ENCODE measurements at places on chromosomes 5 and 9.

DNA sequence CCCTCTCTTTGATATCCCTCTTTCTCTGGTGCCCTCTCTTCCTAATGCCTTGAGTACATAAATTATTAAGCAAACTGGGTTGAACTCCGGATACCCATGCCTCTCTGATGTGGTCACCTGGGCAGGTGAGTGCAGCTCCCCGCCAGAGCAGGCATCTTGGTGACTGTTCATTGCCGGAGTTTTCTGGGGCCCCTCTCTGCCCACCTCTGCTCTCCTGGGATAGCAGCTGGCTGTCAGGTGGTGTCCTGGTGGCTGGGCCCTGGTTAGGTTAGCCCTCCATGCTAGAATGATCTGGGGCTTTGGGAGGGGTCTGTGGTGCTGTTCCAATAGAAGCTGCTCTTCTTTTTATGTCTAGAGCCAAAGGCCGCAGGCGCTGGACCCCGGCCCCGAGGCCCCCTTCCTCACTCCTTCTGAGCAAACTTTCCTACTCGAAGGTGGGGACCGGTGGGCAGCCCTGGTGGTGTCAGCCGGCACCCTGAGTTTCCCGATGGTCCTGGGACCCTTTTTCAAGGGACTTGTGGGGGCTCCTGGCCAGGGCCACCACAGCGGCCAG is 4.9 kb upstream of the SCGB3A1 start:
- no peak for DNase-seq

GRCh38 chr9:33785914-33786313 is 9.4 kb upstream of the PRSS3 start:
- DNase-seq = no peak

DNA sequence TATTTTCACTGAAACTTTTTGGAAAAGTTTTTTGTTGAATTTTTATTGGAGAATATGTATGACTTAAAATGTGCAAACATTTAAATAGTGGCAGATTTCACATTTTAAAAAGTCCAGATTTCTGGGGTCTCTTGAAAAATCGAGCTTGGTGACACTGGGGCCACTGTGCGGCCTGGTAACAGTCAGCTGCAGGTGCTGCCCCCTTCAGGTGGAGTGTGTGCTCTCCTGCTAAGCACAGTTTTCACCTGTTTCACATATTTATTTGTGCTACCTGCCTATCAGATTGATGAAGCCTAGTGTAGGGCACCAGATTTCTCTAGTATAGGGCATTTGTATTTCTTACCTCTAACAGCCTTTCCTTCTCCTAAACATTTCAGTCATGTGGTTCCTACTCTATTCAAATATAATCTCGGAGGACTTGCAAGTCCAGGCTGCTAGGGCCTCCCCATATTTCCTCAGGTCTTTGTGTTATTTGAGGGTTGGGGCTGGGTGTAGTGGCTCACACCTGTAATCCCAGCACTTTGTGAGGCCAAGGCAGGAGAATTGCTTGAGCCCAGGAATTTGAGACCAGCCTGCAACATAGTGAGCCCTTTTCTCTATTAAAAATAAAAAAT is 95.8 kb upstream of the KLF9 start:
- DNase-seq = peak; percentile 52

- no peak for DNase-seq
Observed at GRCh38 chr9:16319646-16320045, 550.8 kb downstream of the BNC2 start.

GRCh38 chr5:60959156-60959555 is 14.2 kb downstream of the NDUFAF2 start:
- DNase-seq = no peak

GRCh38 chr5:77995793-77996409 is 219.8 kb upstream of the TBCA start:
- no peak for DNase-seq
